Hematopoietic multipotent progenitor cell (in vitro differentiated cells): ENCODE measurements at places on chromosomes 16 and 17. TPM values are rescaled to one million over a fixed set of nuclear protein-coding genes. Genes with fewer than 3 reads are reported as not detected.

- DNase-seq = no peak
Measured at GRCh38 chr17:40525294-40525693, 23.9 kb upstream of the TNS4 start.

- DNase-seq = no peak
Measured at GRCh38 chr17:28711723-28712031, at the start of gene PROCA1. Gene PROCA1, minus strand, starts transcription at chr17:28711888. Its CDS starts 228 bp downstream, at chr17:28711660.

GRCh38 chr16:68283801-68284598 is 19.7 kb downstream of the SLC7A6 start:
- DNase-seq = no peak

MEIOB gene
- 0.54 TPM for total RNA-seq

TLCD1 gene
- 1.1 TPM for total RNA-seq

GPR139 gene
- not detected for total RNA-seq

DNA sequence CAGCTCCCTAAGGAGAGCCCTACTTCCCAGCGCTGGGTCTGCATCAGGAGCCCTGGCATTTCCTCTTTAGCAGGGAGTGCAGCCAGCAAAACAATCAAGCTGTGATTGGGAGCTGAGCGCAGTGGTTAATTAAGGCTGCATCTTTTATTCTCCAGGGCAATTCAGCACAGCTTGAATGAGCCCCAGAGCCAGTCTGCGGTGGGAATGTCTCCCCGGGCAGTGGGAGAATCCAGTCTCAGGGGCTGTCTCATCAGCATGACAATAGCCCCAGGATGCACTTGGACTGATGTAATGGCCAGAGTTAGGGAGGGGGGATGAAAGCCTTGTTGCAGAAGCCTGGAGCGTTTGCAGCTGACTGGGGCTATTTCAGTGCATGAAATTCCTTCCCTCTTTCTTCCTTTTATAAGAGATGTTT is 292.6 kb upstream of the SOX9 start:
- DNase-seq = no peak

DNA sequence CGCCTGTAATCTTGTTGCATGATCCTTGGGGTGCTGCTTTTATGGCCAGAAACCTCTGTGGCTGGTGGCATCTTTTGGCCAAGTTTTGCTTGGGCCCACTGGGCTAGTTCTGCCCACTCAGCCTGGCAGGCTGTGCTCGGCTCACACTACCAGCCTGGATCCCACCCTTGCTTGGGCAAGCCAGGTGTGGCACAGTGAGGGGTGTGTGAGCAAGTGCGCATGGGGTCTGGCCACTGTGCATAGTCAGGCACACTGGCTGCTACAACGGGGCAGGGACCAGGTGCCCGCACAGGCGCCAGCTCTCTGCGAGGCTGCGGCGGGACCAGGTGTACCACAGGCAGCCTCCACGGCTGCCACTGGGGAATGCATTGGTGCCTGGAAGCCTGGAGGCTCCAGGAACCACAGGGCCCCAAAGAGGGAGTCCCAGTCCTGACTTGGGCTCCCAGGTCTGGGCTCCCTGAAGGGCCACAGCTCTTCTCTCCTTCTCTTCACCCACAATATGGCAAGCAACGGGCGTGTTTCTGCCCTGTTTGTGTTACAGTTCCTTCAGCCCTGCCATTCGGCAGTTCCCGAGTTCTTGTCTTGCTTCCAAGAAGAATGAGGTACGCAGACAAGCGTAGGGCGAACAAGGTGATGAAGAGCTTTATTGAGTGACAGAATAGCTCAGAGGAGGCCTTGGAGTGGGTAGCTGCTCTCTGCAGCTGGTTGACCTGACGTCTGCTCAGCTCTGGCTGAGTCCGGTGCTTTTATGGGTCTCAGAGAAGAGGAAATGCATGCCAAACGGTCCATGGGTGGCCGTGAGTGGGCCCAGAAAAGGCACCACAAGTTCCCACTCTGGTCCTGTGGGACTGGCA is 26.7 kb upstream of the PRM1 start:
- no peak for DNase-seq

RAPGEFL1 gene
- 1.1 TPM for total RNA-seq

DNA sequence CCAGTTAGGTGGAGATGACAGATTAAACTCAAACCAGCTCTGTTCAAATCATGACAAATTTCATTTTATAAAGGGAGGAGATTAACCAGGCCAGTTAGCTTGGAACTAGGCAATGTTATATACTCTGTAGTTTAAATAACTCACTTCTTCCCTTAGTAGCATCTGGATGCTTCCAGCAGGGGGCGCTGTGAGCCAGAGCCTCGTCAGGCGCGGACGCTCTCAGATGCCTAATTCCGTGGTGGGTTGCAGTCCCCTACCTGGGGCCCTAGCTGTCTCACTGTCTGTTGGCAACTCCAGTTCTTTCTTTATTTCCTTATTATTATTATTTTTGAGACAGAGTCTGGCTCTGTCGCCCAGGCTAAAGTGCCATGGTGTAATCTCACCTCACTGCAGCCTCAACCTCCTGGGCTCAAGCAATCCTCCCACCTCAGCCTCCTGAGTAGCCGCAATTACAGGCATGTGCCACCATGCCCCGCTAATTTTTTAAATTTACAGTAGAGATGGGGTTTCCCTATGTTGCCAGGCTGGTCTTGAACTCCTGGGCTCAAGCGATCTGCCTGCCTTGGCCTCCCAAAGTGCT is 17.3 kb upstream of the WFDC1 start:
- peak; percentile 28 for DNase-seq
